ENCODE measurements at places on chromosomes 5 and 9. TPM values are rescaled to one million over a fixed set of nuclear protein-coding genes. Genes with fewer than 3 reads are reported as not detected.

DNA sequence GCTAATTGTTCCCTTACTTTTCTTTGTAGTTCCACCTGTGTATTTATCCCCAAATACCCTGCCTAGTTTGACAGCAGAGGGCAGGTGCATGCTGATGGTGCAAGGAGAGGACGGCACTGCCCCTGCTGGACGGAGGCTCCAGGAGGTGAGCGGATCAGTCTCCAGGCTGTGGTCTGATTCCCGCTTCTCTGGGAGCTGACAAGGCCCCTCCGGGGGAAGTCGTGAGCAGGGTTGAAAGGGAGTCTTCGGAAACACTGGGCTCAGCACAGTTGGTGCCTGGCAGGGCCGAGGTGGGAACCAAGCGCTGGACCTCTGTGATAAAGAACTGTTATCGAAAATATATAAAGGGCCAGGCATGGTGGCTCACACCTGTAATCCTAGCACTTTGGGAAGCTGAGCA is 52.9 kb downstream of the RASGEF1C start:
- no peaks in the 10 kb centered on the region for H3K27me3 ChIP-seq
- H3K36me3 ChIP-seq: no peaks in the 10 kb centered on the region
- H3K4me1 ChIP-seq: no peaks in the 10 kb centered on the region
- no peak overlapping the region for H3K4me3 ChIP-seq
- no peak for DNase-seq

GRCh38 chr5:97601651-97602050 is 418.6 kb upstream of the RIOK2 start:
- no peak overlapping the region for H3K4me3 ChIP-seq
- H3K36me3 ChIP-seq: no peaks in the 10 kb centered on the region
- no peak for DNase-seq
- H3K4me1 ChIP-seq: no peaks in the 10 kb centered on the region
- no peak overlapping the region for H3K27ac ChIP-seq

DNA sequence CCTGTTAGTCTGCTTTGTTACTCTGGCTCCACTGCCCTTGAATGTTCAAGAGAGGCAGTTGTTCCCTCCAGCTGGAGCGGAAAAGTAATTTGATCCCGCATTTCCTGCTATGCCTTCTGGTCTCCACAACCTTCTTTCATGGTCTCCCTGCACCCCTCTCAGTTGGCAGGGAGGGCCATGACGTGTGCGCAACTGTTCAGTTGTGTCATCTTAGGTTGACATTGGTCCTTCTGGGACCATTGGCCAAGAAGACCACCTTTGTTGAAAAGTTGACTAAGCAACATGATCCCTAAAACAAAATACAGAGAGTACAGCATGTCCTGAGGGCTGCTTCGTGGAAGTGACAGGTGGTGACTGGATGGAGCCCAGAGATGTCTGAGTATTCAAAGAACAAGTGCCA is 192.5 kb upstream of the TUT7 start:
- no peaks in the 10 kb centered on the region for H3K36me3 ChIP-seq
- no peak overlapping the region for H3K27ac ChIP-seq
- no peaks in the 10 kb centered on the region for H3K27me3 ChIP-seq
- no peak for DNase-seq
- no peaks in the 10 kb centered on the region for H3K4me1 ChIP-seq
- no peak overlapping the region for H3K4me3 ChIP-seq

- no peaks in the 10 kb centered on the region for H3K4me1 ChIP-seq
- no peak overlapping the region for H3K27ac ChIP-seq
- H3K36me3 ChIP-seq: no peaks in the 10 kb centered on the region
- H3K4me3 ChIP-seq: no peak overlapping the region
- H3K27me3 ChIP-seq: no peaks in the 10 kb centered on the region
Observed at GRCh38 chr5:15256485-15256884, 243.5 kb upstream of the FBXL7 start.

DNA sequence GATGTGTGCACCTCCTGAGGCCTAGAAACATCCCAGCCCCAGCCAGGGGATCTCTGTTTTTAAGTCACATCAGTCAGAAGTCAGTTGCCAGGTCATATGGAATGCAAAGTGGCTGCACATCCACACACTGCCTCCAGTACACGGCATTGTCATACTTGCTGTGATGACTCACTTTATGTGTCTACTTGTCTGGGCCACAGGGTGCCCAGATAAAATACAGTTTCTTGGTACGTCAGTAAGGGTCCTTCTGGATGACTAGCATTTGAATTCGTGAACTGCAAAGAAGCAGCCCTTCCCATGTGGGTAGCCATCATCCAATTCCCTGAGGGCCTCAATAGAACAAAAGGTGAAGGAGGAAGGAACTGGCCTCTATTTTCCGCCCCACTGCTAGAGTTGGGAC is 27.7 kb downstream of the AUH start:
- no peak for DNase-seq
- no peak overlapping the region for H3K27ac ChIP-seq
- H3K4me3 ChIP-seq: no peak overlapping the region
- H3K27me3 ChIP-seq: no peaks in the 10 kb centered on the region
- no peaks in the 10 kb centered on the region for H3K36me3 ChIP-seq

GRCh38 chr5:138720840-138721239 is 32.4 kb upstream of the CTNNA1 start:
- no peaks in the 10 kb centered on the region for H3K27me3 ChIP-seq
- H3K4me3 ChIP-seq: no peak overlapping the region
- H3K36me3 ChIP-seq: no peaks in the 10 kb centered on the region
- peaks cover 10% of the 10 kb centered on the region for H3K4me1 ChIP-seq

DNA sequence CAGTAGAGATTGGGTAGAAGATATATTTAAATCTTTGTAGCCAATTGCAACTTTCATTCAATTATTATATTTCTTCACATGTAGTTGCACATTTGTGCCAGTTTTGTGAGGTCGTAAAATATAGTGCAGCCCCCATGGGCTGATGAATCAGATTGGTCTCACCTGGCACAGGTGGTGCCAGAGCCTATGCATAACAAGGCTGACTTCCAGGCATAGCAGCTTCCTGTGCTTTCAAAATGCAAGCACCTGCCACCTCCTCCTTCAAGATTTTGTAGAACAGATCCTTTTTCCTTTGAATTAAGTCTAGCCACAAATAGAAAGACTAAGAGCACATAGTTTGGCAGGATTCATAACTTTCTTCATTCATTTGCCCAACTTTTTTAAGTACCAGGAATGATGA is 87.1 kb downstream of the STARD4 start:
- H3K4me1 ChIP-seq: no peaks in the 10 kb centered on the region
- DNase-seq: peak; percentile 39
- no peaks in the 10 kb centered on the region for H3K27me3 ChIP-seq
- no peak overlapping the region for H3K27ac ChIP-seq
- no peaks in the 10 kb centered on the region for H3K36me3 ChIP-seq

DNA sequence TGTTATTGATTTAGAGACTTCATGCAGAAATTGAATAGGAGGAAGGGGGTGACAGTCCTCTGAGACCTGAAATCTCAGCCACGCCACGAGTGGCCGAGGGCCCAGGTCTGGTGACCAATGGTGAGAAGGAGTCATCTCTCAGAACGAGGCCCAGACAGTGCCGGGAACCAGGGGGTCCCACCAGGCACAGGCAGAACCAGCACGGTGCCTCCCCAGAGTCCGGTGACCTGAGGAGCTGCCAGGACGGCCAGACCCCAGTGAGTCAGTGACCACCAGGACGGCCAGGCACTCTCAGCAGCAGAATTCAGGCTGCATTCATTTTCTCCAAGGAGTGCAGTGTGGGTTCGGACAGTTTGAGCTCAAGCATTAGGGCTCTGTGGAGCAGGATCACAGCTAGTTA is 43.8 kb upstream of the NKD2 start:
- no peaks in the 10 kb centered on the region for H3K27me3 ChIP-seq
- no peak overlapping the region for H3K4me3 ChIP-seq
- H3K4me1 ChIP-seq: no peaks in the 10 kb centered on the region
- H3K36me3 ChIP-seq: no peaks in the 10 kb centered on the region
- DNase-seq: no peak

- peak within 1 kb of the TSS; percentile 93 for H3K27ac ChIP-seq
- peak within 1 kb of the TSS; percentile 99 for H3K4me3 ChIP-seq
- peak; percentile 94 for DNase-seq
- peaks cover 23% of the 10 kb centered on the region for H3K36me3 ChIP-seq
- H3K27me3 ChIP-seq: no peaks in the 10 kb centered on the region
Observed at GRCh38 chr5:181243564-181244343, at the start of gene RACK1. RACK1 (minus strand) TSS chr5:181243906; CDS start chr5:181243800, 106 bp downstream.

GRCh38 chr5:179880066-179880650 is 21.5 kb upstream of the MRNIP start:
- no peaks in the 10 kb centered on the region for H3K27me3 ChIP-seq
- H3K4me1 ChIP-seq: no peaks in the 10 kb centered on the region
- no peak overlapping the region for H3K27ac ChIP-seq
- H3K36me3 ChIP-seq: peaks cover 20% of the 10 kb centered on the region
- H3K4me3 ChIP-seq: no peak overlapping the region
- no peak for DNase-seq

DNA sequence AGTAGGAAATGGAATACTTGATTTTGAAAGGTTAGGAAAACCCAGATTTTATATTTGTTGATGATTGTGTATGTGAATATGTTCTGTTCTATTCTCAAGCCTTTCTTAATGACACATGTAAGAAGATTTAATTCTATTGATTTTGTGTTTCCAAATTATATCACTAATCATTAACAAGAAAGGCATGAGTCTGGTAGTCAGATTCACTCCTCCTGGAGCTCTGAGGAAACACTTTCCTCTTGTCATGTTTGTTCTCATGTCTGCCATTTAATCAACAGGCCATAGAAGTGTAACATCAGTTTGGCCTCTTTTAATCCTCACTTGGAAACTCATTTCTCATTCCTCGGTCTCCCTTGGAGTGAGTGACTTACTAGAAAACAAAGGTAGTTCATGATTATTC is 40.6 kb upstream of the F2R start:
- H3K27me3 ChIP-seq: no peaks in the 10 kb centered on the region
- no peaks in the 10 kb centered on the region for H3K36me3 ChIP-seq
- DNase-seq: no peak

DNA sequence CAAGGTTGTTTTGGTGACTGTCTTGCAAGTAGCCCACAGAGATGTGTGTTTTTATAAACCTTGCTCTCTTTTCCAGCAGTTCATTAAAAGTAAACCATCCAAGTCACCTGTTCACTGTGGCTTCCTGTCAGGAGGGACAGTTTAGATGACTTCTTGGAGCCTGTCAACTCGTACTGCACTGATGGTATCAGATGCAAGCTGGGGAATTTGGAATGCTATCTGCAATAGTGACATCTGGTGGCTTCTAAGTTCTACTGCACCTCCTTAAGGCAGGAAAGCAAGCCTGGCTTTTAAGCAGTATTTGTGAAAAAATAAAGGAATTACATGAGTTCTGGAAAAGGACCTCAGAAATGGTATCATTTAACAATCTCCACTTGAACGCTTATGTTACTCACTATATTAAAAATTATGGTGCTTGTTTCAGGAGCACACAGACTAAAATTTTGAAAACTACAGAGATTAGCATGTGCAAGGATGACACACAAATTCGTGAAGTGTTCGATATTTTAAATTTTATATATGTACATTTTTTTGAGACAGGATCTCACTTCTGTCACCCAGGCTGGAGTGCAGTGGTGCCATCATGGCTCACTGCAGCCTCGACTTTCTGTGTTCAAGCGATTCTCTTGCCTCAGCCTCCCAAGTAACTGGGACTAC is 164.0 kb downstream of the TTC39B start:
- peak; percentile 41 for DNase-seq
- H3K36me3 ChIP-seq: no peaks in the 10 kb centered on the region
- H3K27ac ChIP-seq: no peak overlapping the region
- H3K27me3 ChIP-seq: no peaks in the 10 kb centered on the region
- H3K4me3 ChIP-seq: no peak overlapping the region

GRCh38 chr9:94149696-94150095 is 65.4 kb downstream of the PTPDC1 start:
- H3K27ac ChIP-seq: no peak overlapping the region
- H3K27me3 ChIP-seq: no peaks in the 10 kb centered on the region
- H3K4me1 ChIP-seq: no peaks in the 10 kb centered on the region
- H3K4me3 ChIP-seq: no peak overlapping the region
- H3K36me3 ChIP-seq: no peaks in the 10 kb centered on the region
- DNase-seq: no peak

DNA sequence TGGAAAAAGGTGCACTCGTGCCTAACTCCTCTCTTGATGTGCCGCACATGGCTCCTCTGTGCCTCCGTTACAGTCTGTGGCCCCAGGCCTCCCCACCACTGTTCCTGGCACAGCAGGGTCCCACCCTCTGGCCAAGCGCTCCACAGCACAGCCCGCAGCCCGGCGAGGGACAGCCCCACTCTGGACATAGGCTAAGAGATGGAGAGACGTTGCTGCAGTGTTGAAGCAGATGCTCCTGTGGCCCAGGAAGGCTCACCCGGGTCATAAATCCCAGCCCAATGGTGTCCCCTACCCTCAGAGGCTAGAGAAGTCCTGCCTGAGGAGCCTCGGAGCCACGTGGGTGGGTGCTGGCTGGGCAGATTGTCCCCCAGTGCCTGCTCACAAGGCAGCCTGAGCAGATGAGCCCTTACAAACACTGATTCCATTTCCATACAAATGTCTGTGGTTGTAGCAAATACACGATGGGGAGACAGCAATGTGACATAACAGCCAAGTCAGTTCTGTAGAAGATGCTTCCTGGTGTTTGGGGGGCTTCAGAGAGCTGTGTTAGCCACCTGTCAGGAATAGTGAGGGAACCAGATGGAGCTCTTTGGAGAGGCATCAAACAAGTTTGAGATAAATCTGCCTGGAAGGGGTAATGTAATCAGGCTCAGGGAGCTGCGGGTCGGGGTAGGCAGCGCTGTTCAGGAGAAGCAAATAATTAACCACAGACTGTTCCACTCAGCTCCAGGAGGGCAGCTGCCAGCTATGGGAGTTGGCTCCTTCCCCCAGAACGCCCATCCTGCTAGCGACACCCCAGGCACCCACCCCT is 41.7 kb downstream of the C5orf15 start:
- H3K36me3 ChIP-seq: no peaks in the 10 kb centered on the region
- no peak overlapping the region for H3K4me3 ChIP-seq
- no peaks in the 10 kb centered on the region for H3K4me1 ChIP-seq
- no peaks in the 10 kb centered on the region for H3K27me3 ChIP-seq
- peak overlapping the region; percentile 71 for H3K27ac ChIP-seq
- peak; percentile 61 for DNase-seq

- no peaks in the 10 kb centered on the region for H3K4me1 ChIP-seq
- H3K27ac ChIP-seq: no peak overlapping the region
- no peak for DNase-seq
- H3K27me3 ChIP-seq: no peaks in the 10 kb centered on the region
- peaks cover 5% of the 10 kb centered on the region for H3K36me3 ChIP-seq
Observed at GRCh38 chr5:113102121-113102531, 125.5 kb downstream of the DCP2 start.

GRCh38 chr9:127393645-127394044 is 3.3 kb upstream of the SLC2A8 start:
- no peak overlapping the region for H3K27ac ChIP-seq
- H3K4me1 ChIP-seq: peaks cover 15% of the 10 kb centered on the region

PDCD1LG2 gene
- 1.5 TPM for polyA plus RNA-seq

PDZD2 gene
- polyA plus RNA-seq: 6.2 TPM

FOXD4L4 gene
- polyA plus RNA-seq: not detected

RANBP3L gene
- polyA plus RNA-seq: 8.7 TPM

RNF183 gene
- polyA plus RNA-seq: 8.1 TPM

C9orf152 gene
- polyA plus RNA-seq: not detected

C5orf58 gene
- not detected for polyA plus RNA-seq

GLRA1 gene
- polyA plus RNA-seq: not detected

RIGI gene
- polyA plus RNA-seq: 5.0 TPM

PGM5 gene
- polyA plus RNA-seq: 16.3 TPM

SPINK4 gene
- polyA plus RNA-seq: not detected

FOXD4L3 gene
- not detected for polyA plus RNA-seq

CFAP157 gene
- polyA plus RNA-seq: 0.41 TPM
